ENCODE measurements at places on chromosomes 11 and 22. TPM values are rescaled to one million over a fixed set of nuclear protein-coding genes. Genes with fewer than 3 reads are reported as not detected.

The GGTLC3 gene
- not detected for total RNA-seq

The CBLIF gene
- not detected for total RNA-seq

The NARS2 gene
- 17.6 TPM for total RNA-seq

The ZC3H12C gene
- 19.7 TPM for total RNA-seq

The OR4D5 gene
- not detected for total RNA-seq

DNA sequence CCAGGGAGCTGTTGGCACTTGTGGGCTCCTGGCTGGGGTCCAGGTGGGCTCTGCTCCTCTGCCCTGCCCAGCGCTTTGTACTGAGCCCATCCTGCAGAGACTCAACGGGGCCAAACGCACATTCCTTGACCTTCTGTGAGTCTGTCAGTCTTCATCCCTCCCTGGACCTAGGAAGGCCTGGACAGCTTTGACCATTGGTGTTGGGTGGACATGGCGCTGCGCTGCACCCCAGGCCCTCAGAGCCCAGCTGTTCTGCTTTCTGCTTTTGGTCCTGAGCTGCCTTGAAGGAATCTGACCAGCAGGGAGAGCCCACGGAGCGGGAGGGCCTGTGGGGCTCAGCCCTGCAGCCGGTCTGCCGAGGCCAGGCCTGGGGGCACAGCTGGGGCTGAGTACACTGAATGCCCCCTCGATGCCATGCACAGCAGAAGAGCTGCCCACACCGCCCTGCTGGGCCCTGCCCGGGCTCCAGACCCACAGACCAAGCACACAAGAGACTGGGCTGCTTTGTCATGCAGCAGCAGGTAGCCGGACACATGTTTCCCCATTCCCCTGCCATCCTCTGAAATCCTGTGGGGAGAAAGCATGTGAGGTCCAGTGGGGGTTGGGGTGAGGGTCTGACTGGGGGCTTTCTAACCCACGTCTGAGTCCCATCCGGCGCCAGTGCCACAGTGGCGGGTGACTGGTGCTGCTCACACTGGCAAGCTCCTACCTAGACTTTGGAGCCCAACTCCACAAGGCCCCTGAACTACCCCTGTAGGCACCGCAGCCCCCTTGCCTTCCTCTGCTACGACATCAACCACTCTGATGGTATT lies 24.1 kb upstream of the CCDC188 start:
- no peak for DNase-seq

DNA sequence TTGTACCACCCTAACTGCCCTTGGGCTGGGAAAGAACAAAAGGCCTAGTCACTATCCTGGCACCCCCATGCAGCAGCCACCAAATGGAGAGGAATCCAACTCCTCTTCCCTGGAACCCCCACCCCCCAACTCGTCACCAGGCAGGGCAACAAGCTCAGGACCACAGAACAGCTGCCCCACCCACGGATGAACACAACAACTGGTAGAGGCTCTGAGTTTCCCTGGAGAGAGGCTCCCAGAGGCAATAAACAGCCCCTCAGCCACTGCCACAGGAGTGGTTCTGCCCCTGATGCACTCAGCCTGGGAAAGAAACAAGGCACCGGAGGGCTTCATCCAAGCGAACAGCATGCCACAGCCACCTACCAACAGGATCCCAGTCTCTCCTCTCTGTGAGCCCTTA lies 778.4 kb upstream of the FAT3 start:
- no peak for DNase-seq

DNA sequence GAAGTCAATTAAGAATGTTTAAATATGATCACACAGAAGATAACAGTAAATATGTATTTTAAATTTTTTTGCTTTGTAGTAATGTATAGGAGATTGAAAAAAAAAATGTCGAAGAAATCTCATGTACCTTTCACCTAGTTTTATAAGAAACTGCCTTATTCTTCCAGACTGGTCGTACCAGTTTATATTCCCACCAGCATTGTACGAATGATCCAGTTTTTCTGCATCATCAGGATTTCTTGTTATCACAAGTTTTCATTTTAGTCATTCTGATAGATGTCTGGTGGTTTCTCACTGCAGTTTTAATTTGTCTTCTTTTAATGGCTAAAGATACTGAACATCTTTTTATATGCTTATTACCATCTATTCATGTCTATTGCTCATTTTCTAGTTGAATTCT lies 101.8 kb upstream of the CTSC start:
- DNase-seq: no peak

DNA sequence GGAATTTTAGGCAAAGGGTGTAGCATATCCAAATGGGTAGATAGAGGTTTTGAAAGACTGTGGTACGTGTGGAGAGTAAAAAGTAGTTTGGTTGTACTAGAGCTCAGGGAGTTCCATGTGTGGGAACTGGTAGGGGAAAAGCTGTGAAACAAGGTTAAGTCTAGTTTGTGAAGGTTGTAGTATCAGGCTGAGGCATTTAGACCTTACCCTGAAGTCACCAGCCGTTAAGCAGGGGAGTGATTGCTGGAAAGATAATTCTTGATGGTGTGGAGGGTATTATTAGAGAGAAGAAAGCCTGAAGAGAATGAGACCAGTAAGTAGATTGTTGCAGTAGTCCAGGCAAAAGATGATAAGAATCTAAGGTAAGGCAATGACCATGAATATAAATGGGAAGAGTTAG lies 68.0 kb downstream of the RNF169 start:
- DNase-seq: no peak

GRCh38 chr11:116787786-116788486 lies at the start of gene ZPR1:
Gene ZPR1 (minus strand): TSS chr11:116788023. CDS start chr11:116787990, 33 bp downstream.
- peak; percentile 76 for DNase-seq

DNA sequence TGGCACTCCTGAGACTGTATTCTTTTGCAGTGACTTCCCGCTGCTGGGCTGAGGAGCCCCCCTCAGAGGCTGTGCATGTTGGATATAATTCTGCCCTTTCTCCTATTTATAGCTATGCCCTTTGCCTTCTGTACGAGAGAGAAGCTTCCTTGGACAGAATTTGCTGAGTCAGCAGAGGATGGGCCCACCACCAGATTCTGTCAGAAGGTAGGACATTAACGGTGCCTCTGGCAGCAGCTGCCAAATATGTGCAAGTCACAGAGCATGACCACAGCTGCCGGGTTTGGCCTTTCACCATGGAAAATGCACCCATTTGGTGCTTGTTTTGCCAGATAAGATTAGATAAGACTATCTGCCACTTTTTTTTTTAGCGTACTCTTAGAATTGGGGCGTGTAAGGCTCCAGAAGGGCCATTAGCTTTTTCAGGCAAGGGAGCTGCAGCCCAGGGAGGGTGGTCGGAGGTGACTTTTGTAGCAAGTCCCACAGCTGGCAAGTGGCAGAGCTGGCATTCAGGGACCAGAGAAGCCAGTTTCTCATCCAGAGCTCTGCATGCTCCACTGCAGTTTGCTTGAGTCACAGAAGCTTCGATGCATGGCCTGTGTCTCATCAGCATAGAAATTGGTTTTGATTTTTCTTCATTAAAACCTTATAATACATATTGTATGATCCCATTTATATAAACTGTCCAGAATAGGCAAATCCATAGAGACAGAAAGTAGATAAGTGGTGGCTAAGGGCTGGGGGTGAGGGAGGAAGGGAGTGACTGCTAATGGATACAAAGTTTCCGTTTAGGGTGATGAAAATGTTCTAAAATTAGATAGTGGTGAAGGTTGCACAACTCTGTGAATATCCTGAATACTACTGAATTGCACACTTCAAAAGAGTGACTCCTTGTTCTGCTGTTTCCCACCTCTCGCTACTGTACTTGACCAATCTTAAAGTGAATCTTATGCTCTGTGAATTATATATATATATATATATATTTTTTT lies 15.8 kb downstream of the UPB1 start:
- no peak for DNase-seq

DNA sequence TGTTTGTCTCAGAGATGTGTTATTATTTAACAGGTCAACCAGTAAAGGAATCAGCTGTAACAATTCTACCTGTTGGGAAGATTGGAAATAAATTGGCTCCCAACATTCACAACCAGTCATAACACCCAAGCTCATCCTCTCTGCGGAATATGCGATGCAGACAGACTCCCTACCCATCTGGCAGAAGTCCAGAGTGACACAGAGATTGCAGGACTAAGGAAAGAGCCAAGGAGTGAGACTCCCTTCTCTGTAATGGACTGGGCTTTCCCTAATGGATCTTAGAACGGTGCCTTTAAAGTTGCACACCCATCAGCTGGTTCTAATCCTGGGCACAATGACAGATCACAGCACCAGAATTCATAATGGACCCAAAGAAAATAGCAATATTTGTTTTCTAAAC lies 27.8 kb upstream of the UBASH3B start:
- DNase-seq: no peak

GRCh38 chr11:73521621-73522020 lies 76.3 kb downstream of the FAM168A start:
- no peak for DNase-seq

DNA sequence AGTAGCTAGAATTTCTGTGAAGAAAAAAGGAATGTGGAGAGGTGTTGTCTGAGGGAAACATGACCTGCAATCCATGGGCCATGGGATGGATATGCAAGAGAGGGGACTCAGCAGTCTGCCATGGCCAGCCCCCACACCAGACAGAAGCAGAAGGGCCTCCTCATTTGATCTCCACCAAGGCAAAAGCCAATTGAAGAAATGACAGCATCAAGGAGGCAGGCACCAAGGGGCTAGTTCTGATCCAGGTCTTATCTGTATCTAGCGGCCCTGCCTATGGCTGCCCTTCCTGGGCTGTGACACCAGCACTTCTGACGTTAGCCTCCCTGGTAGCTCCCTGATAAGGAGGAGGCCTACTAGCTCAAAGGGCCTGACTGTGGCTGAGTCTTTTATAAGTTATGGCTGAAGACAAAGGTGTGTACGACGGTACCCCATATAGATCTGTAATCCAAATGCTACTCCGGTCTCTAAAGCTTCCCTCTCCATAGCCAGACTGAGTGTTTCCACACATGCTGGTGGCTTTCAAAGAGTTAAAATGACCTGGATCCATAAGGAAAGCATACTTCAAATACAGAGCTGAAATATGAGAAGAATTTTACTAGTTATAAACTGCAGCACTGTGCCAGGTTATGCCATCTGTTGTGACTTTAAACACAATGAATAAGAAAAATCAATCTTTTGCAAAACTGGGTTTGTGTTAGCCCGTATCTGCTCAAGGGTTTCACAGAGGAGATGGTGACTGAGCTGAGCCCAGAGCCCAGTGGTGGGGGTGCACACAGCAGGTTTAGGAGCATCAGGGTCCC lies 34.4 kb downstream of the HIRA start:
- DNase-seq: no peak

GRCh38 chr11:70712471-70712870 lies 314.1 kb downstream of the CTTN start:
- DNase-seq: no peak

Data from urinary bladder (tissue), 4 donors.